Daoy (cell line): ENCODE measurements at places on chromosomes 12 and 14.
A peak's percentile ranks its signal among the peaks of the same experiment; 100 is the strongest.

- DNase-seq, result peak; percentile 71
Measured at GRCh38 chr14:29930283-29930682, 2.6 kb upstream of the PRKD1 start.

DNA sequence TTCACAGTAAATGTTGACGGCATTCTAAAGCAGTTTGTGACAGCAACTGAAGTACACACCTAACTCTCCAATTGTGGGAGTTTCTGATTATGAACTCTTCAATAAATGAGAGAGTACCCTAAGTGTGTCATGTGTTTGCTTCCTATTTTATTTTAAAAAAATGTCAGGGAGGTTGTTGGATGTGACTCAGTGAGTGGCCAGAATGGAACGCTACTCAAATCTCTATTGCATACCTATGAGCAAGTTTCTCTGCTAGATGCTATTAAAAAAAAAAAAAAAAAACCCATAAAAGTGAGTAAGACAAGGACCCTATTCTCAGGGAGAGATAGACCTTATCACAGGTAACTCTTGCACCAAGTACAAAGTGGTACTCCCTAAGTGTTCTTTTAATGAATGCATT lies 256.6 kb downstream of the BTG1 start:
- DNase-seq, result no peak

DNA sequence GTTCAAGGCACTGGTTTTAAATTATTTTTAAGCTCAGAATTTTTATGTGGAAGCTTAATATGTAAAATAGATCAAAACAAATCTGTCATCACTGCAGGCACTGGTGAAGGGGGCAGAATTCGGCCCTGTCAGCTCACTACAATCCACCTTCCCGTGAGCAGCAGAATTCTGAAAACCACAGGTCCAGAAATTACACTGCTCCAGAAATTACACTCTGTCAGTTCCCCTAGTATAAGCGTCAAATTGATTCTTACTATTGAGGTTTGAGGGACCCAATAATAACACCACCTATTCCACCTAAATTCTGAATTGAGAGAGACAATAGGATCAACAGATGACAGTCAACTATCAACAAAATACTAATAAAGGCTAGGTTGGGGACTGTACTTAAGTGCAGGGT lies 245.5 kb downstream of the PHLDA1 start:
- DNase-seq, result no peak

DNA sequence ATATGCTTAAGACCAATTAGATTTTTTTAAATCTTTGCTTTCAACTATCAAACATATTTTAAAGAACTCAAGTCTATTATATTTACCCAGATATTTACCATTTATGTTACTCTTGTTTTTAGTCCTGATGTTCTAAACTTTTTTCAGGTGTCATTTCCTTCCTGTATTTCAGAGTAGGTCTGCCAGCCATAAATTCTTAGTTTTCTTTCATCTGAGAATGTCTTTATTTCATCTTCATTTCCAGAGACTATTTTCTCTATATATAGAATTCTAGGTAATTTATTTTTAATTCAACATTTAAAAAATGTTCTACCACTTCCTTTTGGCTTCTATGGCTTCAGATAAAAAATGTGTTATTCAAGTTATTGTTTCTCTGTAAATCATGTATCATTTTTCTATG lies 218.2 kb upstream of the AMIGO2 start:
- no peak for DNase-seq

DNA sequence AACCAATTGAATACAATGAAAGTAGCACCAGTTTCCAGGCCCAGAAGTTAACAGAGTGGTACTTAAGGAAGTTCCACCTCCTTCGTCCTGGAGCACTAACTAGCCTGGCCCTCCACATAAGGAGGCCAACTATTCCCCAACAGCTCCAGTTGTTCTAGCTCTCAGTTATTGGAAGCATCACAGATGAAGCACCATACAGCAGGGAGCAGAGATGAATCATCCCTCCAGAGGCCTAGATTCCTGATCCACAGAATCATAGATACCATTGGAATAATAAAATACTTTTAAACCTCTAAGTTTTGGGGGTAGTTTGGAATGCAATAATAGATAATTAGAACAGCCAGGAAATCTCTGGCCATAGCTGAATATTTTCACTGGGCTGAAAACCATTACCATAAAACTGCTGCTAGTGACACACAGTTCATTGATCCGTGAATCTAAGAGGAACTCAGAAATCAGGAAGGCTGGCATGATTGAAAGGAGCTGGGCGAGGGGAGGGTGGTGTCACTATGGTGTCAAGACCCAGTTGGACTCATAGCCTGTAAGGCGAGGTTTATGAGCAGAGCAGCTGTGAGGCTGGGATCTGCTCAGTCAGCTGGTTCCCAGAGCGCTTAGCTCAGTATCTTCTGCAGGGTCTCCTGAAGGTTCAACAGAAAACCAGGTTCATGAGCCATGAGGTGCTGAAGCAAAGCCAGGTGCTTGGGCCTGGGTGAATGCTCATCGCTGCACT lies 371.4 kb upstream of the TMTC1 start:
- no peak for DNase-seq

- no peak for DNase-seq
Measured at GRCh38 chr14:70144046-70144445, 44.7 kb downstream of the SLC8A3 start.

GRCh38 chr12:4143896-4144295 lies 129.7 kb upstream of the CCND2 start:
- DNase-seq, result peak; percentile 30

- DNase-seq, result no peak
Measured at GRCh38 chr14:89292579-89293313, 124.3 kb downstream of the FOXN3 start.

DNA sequence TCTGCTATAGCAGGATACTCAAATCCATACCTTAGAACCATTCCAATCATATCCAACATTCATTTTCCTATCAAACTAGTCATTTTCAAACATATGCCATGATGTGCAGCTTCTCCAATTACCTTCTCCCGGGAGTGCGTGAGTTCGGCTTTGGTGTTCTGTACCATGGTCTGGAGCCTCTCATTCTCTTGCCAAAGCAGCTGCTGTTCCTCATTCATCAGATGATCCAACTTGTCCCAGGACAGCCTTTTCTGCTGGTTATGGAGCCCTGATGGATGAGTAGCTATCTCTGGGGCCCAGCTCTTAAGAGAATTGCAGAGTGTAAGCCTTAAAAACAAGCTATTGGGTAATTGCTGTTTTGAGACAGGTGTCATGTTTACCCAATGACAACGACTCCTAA lies 71.1 kb upstream of the SAV1 start:
- DNase-seq, result no peak

GRCh38 chr14:66359500-66359899 lies 126.7 kb upstream of the CCDC196 start:
- DNase-seq, result peak; percentile 57

- DNase-seq, result no peak
Measured at GRCh38 chr12:46134205-46134811, 134.5 kb downstream of the SLC38A1 start.
